Stimulated activated CD8-positive, alpha-beta memory T cell treated with anti-CD3 and anti-CD28 coated beads, Interleukin-7, amount 100 ng/mL, for 1 hour (primary cell): ENCODE measurements at places on chromosomes 4 and X.

- DNase-seq: peak; percentile 61
These were observed 789 bp upstream of the DDX3X start for GRCh38 chrX:41333003-41333743.

DNA sequence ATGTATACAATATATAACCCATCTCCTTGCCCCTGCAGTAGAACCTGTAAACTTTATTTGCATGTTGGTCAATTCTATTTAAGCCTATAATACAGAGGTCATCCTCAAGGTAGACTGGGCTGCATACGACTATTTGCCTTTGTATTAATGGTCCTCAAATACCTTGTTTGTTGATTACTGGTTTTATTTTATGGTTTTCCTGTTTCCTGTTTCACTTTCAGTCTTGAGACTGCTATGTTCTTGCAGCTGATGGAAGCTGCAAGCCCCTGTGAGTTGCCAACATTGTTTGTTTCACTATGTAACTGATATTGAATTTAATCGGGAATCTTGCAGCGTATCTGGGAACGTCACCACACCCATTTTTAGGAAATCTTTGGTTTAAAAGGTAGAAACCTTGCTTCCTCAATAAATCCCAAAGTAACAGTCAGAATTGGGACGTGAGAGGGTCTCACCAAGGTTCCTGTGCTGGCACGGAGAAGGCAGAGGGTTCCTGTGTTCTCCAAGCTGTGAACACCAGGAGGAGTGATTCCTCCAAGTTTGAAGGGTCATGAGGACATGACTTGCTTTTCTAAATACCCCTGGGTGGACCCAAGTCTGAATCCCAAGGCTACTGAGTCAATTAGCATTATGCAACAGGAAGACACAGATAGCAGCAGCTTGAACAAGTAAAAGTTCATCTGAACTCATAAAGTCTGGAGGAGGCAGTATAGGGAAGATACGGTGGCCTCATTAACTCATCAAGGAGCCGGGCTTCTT, 110.6 kb upstream of the PNPLA4 start:
- DNase-seq: no peak

GRCh38 chr4:183783306-183783705, 121.8 kb upstream of the STOX2 start:
- no peak for DNase-seq

DNA sequence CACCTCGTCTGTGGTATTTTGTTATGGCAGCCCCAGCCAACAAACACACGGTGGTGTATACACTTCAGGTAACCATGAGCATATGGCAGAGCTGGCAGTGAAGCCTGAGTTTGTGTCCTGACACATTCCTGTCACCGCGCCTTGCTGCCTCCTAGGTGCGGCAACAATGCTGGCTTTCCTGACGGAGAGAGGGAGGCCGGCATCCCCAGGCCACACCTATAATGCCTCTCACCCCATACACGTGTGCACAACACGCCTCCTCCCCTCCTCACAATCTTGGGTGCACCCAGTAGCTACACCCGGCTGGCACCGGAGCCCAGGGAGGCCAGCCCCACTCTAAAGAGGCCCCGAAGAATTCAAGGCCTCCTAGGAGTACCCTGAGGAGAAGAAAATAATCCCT, 158.5 kb downstream of the NSUN7 start:
- DNase-seq: no peak

- DNase-seq: no peak
These were observed 72.6 kb upstream of the CPEB2 start for GRCh38 chr4:14929669-14930068.

GRCh38 chrX:78493180-78493579, 165.8 kb upstream of the CYSLTR1 start:
- no peak for DNase-seq

- DNase-seq: no peak
These were observed 321.2 kb upstream of the F9 start for GRCh38 chrX:139209342-139209741.

DNA sequence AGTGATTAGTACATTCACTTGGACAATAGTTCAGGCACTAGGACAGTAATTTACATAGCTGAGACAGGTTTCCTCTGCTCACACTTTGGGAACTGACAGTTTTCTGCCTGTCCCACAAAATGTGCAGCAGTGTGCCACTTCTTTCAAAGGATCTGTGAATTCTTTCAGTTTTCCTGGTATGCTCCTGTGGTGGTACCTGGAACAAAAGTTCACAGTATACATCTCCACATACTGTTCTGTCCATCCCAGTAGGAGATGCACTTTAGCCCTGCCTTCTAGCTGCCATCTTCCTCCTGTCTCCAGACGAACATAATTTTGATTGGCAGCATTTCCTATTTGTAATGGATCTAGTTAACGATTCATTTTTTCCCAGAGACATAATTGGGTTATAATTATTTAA, 360.8 kb upstream of the CXorf51B start:
- DNase-seq: no peak

GRCh38 chrX:44099366-44099765, 126.2 kb upstream of the NDP start:
- DNase-seq: no peak

- DNase-seq: no peak
These were observed 19.2 kb downstream of the MAGEB17 start for GRCh38 chrX:16186380-16187007.

GRCh38 chr4:68271851-68272357, 26.4 kb upstream of the TMPRSS11B start:
- no peak for DNase-seq

DNA sequence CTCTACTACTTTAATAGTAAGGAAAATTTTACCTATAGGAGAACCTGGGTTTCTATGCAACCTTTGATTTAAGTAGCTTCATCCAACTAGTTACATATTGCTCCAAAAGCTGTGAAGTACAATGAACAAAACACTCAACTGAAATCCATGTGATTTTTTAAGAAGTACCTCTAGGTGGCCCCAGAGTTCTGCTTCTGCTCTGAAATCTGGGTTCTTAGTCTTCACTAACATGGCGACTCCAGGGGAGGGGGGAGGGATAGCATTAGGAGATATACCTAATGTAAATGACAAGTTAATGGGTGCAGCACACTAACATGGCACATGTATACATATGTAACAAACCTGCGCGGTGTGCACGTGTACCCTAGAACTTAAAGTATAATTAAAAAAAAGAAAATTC, 73.4 kb upstream of the MAGEB2 start:
- DNase-seq: no peak

DNA sequence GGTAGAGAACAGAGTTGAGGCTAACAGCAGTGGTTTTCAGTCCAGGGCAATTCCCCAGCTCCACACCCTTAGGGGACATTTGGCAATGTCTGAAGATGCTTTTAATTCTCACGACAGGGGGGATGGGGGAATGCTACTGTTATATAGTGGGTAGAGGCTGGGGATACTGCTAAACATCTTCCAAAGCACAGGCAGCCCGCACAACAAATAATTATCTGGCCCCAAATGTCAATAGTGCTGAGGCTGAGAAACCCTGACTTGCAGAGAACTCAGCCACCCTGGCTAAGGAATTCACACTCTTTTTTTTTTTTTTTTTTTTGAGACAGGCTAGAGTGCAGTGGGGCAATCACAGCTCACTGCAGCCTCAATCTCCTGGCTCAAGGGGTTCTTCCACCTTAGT, 60.6 kb downstream of the POLR2B start:
- no peak for DNase-seq

- DNase-seq: no peak
These were observed 46.1 kb downstream of the HTRA3 start for GRCh38 chr4:8315435-8316250.

DNA sequence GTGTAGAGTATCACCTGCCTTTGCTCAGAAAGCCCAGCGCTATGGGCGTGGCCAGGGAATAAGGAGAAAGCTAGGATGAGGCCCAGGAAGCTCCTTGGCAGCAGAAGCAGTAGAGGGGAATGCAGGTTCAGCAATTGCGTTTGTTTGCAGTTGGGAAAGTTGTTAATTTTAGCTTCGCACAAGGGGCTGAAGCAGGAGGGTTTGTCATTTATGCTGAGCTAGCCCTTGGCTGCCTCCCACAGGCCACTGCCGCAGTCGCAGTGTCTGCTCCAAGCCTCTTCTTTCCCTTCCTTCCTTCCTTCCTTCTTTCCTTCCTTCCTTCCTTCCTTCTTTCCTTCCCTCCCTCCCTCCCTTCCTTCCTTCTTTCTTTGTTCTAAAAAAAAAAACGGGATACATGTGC, 21.5 kb downstream of the FRMPD3 start:
- DNase-seq: no peak

DNA sequence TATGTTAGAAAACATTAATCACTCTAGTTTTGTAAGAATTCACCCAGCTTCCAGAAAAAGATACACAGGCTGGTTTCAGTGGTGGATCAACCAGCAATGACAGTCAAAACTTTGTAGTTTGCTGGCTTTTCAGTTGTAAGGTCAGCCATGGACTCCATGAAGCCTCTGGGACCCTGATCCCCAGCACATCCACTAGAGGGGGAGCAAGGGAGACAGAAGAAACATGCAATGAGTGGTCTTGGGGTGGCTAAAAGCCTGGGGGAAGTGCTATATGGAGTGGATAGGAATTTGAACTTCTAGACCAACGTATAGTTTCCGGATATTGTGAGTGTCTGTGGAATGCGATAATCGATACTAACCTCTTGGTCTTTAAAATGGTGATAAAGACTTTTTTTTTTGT, 72.7 kb downstream of the AFF2 start:
- DNase-seq: no peak

- no peak for DNase-seq
These were observed 144.6 kb upstream of the SMARCAD1 start for GRCh38 chr4:94063084-94063483.

DNA sequence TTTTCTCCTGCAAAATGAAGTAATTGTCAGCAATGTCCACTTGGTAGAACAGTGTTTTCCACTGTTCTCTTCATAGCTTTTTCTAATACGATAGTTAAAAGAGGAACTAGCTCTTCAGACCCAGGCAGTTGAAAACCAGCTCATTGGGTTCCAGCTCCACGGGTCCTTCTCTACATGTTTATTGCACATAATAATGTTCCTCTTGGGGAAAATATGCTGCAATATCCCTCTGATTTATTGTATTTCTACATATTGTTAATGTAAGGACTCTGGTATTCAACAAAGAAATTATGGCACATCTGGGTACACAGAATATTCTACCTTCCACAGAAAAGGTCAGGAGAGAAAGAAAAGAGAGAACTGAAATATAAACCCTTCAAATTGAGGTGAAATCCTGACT, 473.4 kb downstream of the TRIML1 start:
- DNase-seq: no peak

GRCh38 chr4:185597532-185598188, 62.4 kb upstream of the PDLIM3 start:
- peak; percentile 51 for DNase-seq

GRCh38 chrX:118503260-118504041, 7.8 kb downstream of the DOCK11 start:
- no peak for DNase-seq

DNA sequence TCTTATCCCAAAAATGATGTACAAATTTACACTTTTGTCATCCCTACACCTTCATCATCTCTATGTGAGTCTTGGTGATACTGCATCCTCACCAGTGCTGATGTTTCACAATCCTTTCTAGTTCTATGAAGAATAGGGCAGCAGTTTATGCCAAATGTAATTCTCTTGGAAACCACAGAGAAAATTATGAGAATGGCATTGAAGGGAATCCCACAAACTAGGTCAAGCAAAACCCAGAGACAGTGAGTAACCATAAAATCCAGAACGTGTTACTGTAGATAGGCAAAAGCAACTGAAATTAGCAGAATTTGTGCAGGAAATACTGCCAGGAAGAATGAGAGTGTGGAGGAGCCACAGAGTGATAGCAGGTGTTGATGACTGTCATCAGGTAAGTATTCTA, 24.5 kb downstream of the IL15 start:
- DNase-seq: no peak

GRCh38 chrX:31219174-31219573, 147.3 kb upstream of the FTHL17 start:
- no peak for DNase-seq

DNA sequence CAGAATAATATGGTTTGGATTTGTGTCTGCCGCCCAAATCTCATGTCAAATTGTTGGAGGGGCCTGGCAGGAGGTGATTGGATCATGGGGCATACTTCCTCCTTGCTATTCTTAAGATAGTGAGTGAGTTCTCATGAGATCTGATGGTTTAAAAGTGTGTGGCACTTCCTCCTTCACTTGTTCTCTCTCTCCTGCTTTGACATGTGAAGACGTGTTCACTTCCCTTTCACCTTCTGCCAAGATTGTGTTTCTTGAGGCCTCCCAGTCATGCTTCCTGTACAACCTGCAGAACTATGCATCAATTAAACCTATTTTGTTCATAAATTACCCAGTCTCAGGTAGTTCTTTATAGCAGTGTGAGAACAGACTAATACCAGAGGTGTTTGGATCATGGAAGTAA, 325.7 kb upstream of the GIMD1 start:
- DNase-seq: no peak

DNA sequence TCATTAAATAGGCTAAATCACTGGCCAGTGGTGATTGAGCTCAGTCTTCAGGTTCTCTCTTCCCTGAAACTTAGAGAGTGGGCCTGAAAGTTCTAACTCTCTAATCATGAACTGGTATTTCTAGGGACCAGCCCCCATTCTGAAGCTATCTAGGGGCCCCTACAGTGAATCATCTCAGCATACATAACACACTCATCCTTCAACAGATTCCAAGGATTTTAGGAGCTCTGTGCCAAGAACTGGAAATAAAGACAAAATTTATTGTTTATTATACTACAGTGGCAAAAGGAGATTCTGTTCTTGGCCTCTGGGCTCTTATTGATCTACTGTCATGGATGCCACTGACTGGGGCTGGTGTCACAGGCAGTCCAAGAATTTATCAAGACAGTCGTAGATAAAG, 263.8 kb upstream of the IGFBP7 start:
- DNase-seq: no peak

DNA sequence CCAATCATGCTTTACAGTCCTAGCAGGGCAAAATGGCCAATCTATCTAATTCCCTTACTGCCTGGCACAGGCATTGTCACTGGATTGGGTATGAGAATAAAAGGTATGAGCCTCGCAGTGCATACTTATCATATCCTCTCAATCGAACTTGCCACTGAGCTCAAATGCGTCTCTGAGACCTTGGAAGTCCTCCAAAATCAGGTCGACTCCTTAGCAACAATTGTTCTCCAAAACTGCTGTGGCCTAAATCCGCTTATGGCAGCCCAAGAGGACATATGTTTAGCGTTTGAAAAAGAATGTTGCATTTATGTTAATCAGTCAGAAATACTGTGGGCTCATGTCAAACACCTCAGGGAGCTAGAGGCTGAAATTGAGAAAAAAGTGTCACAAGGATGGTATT, 69.7 kb downstream of the SPIN4 start:
- no peak for DNase-seq

DNA sequence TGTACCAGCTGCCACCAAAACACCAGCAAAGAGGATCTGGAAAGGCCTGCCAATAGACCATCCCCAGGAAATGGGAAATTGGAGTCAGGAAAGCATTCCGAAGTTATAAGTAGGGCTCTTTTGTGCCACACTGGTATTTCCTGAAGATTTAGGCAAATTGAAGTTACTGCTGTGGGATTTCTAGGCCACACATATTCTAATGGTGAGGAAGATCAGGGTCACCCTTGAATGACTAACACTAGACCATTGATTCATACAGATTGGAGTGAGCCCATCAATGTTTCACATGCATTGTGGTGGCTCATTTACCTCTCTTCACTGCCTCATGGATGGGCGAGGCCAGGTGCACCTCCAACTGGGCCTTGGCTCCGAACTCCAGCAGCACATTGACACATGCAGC, 22.6 kb downstream of the ASB11 start:
- no peak for DNase-seq

GRCh38 chr4:94668724-94669123, 89.0 kb upstream of the BMPR1B start:
- DNase-seq: no peak

GRCh38 chr4:153668647-153669046, 15.4 kb upstream of the TLR2 start:
- no peak for DNase-seq

- DNase-seq: no peak
These were observed 22.9 kb downstream of the PDGFC start for GRCh38 chr4:156948738-156949137.
